Neural crest cell (in vitro differentiated cells): ENCODE measurements at places on chromosomes 3 and 15.

DNA sequence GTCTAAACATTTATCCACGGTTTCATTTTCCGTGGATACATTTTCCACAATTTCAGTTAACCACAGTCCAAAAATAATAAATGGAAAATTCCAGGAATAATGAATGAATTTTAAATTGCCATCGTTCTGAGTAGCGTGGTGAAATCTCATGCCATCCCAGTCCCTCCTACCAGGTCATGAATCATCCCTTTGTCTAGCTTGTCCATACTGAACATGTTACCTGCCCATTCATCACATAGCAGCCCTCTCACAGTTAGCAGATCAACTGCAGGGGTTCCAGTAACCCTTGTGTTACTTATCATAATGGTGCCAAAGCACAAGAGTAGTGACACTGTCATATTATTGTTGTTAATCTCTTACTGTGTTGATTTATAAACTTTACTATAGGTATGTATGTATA lies 124.5 kb downstream of the GSK3B start:
- no peaks in the 10 kb centered on the region for H3K27me3 ChIP-seq
- no peak overlapping the region for H3K27ac ChIP-seq
- H3K4me1 ChIP-seq, result peaks cover 19% of the 10 kb centered on the region
- no peak for DNase-seq
- peaks cover 12% of the 10 kb centered on the region for H3K36me3 ChIP-seq

DNA sequence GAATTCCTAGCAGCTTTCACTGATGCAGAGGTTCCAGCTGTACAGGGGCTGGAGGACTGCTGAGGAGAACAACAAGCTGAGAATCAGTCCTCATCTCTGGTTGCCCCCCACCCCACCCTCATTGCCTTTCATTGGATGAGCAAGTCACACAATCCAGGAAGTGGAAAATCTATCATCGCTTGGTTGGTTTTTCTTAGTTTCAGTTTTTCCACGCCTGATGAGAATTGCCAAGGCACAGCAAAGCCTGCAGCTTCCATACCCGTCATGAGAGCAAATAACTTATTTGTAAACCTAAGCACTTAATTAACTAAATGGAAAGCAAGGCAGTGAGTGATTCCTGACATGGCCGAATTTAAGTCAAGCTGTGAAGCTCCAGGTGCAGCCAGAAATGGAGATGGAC lies 21.4 kb upstream of the LIPC start:
- DNase-seq, result no peak
- H3K4me3 ChIP-seq, result no peak overlapping the region
- peaks cover 31% of the 10 kb centered on the region for H3K4me1 ChIP-seq
- H3K27me3 ChIP-seq, result no peaks in the 10 kb centered on the region
- no peak overlapping the region for H3K27ac ChIP-seq
- no peaks in the 10 kb centered on the region for H3K36me3 ChIP-seq

GRCh38 chr15:101455291-101456025 lies 34.0 kb downstream of the PCSK6 start:
- H3K4me3 ChIP-seq, result no peak overlapping the region
- no peak overlapping the region for H3K27ac ChIP-seq
- H3K27me3 ChIP-seq, result no peaks in the 10 kb centered on the region
- H3K4me1 ChIP-seq, result peaks cover 37% of the 10 kb centered on the region

DNA sequence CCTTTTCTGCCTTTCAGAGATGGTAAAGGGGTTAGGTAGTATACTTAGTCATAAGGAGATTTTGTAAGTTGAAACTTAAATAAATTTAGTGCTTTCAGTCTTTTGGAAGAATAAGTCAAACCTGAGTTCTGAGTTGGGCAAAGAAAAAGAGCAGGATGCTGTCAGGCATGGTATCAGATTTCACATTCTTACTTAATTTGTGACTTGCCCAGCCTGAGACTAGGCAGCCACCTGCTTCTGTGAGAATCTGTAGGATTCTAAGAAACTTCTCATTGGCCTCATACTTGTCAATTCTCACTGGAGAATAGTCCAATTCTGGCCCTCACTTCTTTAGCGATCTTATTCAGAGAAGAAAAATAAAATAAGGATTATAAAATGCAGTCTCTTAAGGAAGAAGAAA lies 577.5 kb downstream of the DIPK2A start:
- no peak overlapping the region for H3K4me3 ChIP-seq
- H3K27ac ChIP-seq, result no peak overlapping the region
- no peaks in the 10 kb centered on the region for H3K36me3 ChIP-seq
- DNase-seq, result no peak

DNA sequence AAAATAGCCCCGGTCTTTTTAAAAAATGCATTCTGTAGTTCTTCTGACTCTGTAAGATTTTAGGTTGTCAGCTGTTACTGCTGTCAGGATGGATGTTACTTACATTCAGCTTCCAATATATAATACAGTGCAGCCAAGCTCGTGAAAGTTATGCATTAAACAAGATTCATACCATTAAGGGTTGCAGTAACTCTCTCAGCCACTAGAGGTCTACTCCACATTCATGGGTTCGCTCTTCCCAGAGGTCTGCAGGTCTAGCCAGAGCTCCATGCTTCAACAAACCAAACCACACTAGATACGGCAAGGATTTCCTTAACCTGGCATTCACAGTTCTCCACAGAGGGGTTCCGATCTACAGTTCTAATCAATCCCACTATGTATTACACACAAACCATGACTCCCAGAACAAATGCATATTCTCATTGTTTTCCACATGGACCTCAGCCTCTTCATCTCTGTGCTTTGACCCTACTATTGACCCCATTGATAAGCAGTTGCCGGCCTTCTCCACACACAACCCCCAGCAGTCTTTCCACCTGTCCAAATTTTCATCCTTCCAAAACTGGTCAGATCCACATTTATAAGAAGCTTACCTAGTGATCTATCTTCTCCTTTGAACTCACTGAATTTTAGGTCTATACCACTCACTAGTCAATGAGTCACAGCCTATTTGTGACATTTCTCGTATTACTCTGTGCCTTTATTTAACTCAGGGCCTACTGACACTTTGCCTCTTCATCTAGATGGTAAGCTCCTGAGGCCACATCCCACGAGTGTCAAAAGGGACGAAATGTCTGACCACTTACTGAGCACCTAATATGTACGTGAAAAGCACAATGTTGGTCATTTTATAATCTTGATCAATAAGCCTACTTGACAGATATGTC lies 33.7 kb downstream of the RORA start:
- no peak overlapping the region for H3K4me3 ChIP-seq
- H3K36me3 ChIP-seq, result no peaks in the 10 kb centered on the region
- peak; percentile 11 for DNase-seq

DNA sequence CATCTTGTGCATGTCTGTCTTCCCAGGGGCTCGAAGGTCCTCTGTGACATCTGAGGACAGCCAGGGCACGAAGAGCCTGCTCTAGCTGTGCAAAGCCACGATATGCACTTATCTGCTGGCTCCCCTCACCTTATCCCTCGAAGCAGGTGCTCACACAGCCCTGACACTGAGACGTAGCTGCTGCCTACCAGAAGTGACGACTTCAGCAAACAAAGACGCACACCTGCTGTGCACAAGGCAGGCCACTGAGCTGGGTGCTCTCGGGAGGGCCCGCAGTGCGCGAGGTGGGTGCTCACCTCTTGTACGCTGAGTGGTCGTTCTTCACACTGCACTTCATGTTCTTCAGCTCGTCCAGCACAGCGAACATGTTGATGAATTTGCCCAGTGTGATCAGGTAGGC lies 37.3 kb downstream of the CYFIP1 start:
- no peak overlapping the region for H3K4me3 ChIP-seq
- peaks cover 5% of the 10 kb centered on the region for H3K4me1 ChIP-seq
- no peaks in the 10 kb centered on the region for H3K36me3 ChIP-seq
- no peak overlapping the region for H3K27ac ChIP-seq
- no peak for DNase-seq
